Pons (tissue), 1 donor: ENCODE measurements at places on chromosomes 12 and 14.

- no peak for DNase-seq
These were observed 701.4 kb downstream of the TMEM121 start for GRCh38 chr14:106227793-106228192.

DNA sequence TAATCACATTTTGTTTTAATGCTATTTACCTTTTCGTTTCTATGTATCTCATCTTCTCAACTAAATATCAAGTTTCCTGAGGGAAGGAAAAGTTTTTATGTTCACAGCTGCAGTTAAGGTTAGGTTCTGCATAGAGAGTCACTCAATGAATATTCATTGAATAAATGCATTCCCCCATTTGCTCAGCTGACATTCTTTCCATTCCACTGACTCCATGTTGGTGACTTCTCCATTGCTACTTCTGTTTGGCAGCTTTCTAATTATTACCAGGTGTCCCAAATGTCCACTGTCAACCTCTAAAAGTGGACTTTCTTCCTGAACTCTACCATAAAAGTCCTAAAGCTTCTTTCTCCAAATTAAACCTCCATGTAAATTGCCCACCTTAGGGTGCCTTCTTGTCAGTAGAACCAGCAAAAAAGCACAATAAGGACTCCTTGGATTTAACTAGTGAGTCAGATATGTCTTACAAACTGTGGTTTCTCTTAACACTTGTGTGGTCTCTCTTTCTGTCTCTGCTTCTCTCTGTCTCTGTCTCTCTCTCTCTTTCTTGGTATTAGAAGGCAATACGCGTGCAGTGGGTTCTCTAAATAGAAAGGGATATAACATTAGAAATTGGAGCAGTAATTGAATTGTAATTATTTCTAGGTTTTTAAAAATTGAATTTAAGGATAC is 85.9 kb downstream of the TMEM117 start:
- DNase-seq, result no peak

DNA sequence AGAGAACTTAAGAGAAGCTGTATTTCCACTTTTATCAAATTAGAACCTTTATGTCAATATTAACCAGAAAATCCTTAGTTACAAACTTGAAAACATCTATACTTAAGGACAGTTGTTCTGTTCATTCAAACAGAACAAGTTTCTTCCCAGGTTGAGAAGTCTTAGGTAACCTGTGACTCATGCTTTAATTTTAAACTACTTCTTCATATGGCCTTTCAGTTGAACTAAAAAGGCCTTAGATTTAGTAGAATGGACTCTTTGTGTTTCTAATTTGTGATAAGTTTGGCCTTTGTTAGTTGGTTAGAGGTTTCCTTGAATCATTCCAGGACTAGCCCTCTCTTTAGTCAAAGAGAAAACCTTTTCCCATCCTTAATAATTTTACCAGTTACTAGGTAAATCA is 274.2 kb downstream of the FUT8 start:
- peak; percentile 57 for DNase-seq

- DNase-seq, result no peak
These were observed 831 bp upstream of the RPS6KA5 start for GRCh38 chr14:91061056-91061887.

- DNase-seq, result no peak
These were observed 10.9 kb downstream of the CLEC7A start for GRCh38 chr12:10119066-10119465.

GRCh38 chr14:101198398-101199027 is 295.0 kb upstream of the RTL1 start:
- DNase-seq, result no peak

GRCh38 chr12:81022531-81022930 is 55.3 kb upstream of the ACSS3 start:
- DNase-seq, result no peak

- DNase-seq, result no peak
These were observed 192.8 kb upstream of the AMIGO2 start for GRCh38 chr12:47272412-47273190.

- no peak for DNase-seq
These were observed 25.6 kb downstream of the CRACR2A start for GRCh38 chr12:3727354-3727753.

GRCh38 chr12:8482571-8483061 is 26.9 kb downstream of the CLEC6A start:
- no peak for DNase-seq

- no peak for DNase-seq
These were observed 99.5 kb downstream of the CALM1 start for GRCh38 chr14:90496379-90496778.

DNA sequence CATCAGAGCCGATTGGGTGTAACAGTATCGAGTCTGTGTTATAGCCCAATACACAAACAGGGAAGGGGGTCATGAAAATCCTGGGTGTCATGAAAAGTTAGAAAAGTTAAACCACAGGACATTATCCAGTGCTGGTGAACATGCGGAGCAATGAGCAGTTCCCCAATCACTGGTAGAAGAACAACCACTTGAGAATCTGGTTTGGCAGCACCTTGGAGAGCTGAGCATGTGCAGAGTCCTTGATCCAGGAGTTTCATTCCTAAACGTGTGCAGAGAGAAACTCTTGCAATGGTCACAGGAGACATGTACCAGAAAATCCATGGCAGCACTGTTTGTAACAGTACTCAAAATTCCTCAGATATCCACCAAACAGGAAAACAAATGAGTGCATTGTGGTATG is 23.0 kb upstream of the JDP2 start:
- DNase-seq, result no peak

DNA sequence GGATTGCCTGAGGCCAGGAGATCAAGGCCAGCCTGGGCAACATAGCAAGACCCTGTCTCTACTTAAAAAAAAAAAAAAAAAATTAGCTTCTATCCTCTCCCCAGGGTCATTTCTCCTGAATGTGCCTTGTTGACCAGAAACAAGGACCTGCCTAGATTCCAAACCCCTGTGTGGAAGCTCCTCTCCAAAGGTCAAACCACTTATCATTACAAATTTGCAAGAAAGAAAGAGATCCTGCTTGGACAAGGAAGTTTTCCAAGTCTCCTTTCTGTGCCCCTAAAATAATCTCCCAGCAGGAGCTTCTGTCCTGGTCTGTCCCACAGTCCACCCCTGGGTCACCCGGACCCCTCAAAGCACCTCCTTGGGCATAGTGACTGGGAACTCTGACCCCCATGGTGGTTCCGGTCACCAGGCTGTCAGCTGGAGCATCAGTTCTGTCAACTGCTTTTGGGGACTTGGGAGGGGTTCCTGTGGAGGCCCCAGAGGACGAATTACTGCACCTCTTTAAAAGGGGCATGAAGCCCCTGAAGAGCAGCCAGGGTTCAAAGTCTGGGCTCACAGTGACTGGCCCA is 38.4 kb downstream of the ACTN1 start:
- no peak for DNase-seq

- no peak for DNase-seq
These were observed 117.3 kb downstream of the LLPH start for GRCh38 chr12:66013224-66013623.

DNA sequence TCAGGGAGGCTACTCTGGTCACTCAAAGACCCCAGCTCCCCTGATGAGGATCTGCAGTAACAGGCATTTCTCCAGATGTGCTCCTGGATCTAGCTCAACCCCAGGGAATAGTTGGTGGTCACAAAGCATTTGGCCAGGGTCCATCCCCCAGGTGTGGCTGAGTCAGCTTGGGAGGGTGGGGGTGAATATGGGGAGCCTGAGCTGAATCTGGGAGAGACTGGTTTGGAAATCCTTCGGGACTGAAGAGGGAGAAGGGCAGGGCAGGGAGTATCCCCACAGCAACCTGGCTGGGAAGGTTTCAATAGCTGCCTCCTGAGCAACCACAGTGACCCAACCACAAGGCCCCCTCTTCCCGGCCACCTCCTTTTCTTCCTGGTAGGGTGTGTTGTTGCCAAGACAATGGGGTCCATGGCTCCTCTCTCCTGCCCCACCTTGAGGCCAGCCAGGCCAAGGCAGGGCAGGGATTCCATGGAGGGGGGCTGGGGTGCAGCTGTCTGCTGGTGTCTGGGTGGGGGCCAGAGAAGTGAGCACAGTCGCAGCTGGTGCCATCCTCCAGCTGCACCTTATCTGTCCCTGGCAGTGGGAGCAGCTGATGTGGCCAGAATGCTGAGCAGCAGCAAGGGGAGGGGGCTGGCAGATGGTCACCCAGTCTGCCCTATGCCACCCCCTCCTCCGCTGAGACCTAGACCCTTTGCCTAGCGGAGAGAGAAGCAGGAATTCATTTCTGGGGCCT is 5.5 kb downstream of the ASIC1 start:
- DNase-seq, result no peak
